ENCODE measurements at places on chromosomes 1 and 21.

DNA sequence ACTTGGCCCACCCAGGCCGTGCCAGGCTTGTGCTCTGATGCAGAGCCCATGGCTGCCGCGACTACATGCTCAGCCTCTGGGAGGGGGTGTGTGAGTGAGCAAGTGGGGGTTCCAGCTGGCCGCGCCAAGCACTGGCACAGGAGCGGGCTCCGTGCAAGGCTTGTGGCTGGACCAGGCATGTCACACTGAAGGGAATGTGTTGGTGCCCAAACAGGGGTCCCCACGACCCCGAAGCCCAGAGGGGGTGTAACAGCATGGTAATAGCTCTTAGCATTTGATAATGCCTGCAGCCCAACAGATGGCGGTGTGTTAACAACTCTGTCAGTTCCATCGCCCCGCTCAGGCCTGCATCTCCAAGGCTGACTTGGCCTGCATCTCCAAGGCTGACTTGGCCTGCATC lies 38.3 kb upstream of the CD46 start:
- no peak for DNase-seq

GRCh38 chr1:175075572-175076568 lies 8.2 kb downstream of the TNN start:
- DNase-seq: no peak

GRCh38 chr1:40712405-40712944 lies 21.0 kb downstream of the NFYC start:
- DNase-seq: no peak

- DNase-seq: no peak
Observed at GRCh38 chr1:10498231-10498630, 23.5 kb downstream of the PEX14 start.

DNA sequence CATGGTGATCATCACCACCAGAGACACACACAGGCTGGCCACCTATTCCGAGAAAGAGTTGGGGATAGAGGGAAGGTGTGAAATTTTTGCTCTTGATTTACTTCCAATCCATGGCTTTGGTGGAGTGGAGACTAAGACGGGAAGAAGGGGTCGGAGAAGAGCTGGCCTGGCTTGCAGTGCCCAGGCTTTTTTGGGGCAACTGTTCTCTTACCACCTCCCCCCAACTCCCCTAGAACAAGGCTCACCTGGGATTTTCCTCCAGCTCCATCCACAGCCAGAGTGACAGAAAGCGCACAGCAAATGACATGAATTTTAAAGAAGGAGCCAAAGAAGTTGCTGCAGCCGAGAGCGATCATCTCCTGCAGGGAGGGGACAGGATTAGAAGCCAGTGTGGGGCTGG lies 16.0 kb downstream of the SLC26A9 start:
- DNase-seq: no peak
